ENCODE measurements at places on chromosomes 11 and 22. TPM values are rescaled to one million over a fixed set of nuclear protein-coding genes. Genes with fewer than 3 reads are reported as not detected.

DNA sequence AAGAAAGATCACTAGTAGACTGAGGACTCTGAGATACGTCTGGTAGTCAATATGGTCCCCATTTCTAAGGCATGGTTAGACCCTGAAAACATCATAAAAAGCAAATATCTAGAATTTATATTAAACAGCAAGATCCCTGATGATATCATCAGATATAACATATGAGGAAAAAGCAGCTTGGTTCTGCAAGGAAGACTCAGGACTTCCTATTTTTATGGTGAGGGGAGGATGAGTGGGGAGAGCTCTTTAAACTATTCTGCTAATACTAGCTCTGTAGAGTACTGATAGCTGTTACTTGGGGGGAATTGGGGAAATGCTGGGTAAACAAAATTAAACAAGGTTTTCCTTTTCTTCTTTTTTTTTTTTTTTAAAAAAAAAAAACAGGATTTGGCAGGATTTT, 235.8 kb downstream of the SWAP70 start:
- DNase-seq = no peak

- no peak for DNase-seq
Measured at GRCh38 chr22:28909375-28909774, 26.0 kb downstream of the ZNRF3 start.

- DNase-seq = no peak
Measured at GRCh38 chr22:18013436-18013835, 10.9 kb downstream of the MICAL3 start.

- no peak for DNase-seq
Measured at GRCh38 chr11:87908086-87908485, 267.2 kb downstream of the RAB38 start.

GRCh38 chr22:24282401-24282800, 11.8 kb downstream of the SPECC1L start:
- DNase-seq = no peak

- DNase-seq = no peak
Measured at GRCh38 chr11:57323167-57323854, 1.4 kb downstream of the TNKS1BP1 start.

The CREB3L1 gene
- total RNA-seq = 6.3 TPM

The MRGPRF gene
- total RNA-seq = 0.24 TPM

The LARGE1 gene
- 15.4 TPM for total RNA-seq

The PPP6R2 gene
- total RNA-seq = 46.5 TPM

The APOBEC3F gene
- 4.9 TPM for total RNA-seq

The INS gene
- not detected for total RNA-seq

Data from glomerular endothelial cell (primary cell).